ENCODE measurements at places on chromosomes 6 and 20. TPM values are rescaled to one million over a fixed set of nuclear protein-coding genes. Genes with fewer than 3 reads are reported as not detected.
A peak's percentile ranks its signal among the peaks of the same experiment; 100 is the strongest.

FNDC11 gene
- 0.54 TPM for total RNA-seq

CGA gene
- total RNA-seq = not detected

ALDH5A1 gene
- total RNA-seq = 23.1 TPM

DNA sequence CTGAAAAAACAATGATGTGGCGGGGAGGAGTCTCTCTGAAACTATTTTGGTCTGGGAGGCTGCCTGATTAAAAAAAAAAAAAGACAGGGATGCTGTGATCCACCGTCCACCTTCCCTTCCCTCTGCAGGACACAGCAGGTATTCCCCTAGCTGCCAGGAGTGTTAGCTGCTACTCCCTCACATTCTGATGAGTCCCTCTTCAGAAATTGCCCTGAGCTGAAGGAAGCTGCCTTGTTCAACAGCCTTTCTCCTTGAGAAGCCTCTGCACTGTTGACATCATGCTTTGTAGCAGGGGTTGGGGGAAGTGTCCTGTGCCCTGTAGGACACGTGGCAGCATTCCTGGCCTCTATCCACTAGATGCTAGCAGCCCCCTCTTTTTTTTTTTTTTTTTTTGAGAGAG is 71.7 kb upstream of the ZMYND8 start:
- no peak for DNase-seq
- H3K27ac ChIP-seq = no peak overlapping the region
- H3K4me1 ChIP-seq = no peaks in the 10 kb centered on the region

GRCh38 chr6:30391240-30391639 is 46.3 kb downstream of the RPP21 start:
- no peak overlapping the region for H3K27ac ChIP-seq
- DNase-seq = no peak
- H3K4me1 ChIP-seq = no peaks in the 10 kb centered on the region

DNA sequence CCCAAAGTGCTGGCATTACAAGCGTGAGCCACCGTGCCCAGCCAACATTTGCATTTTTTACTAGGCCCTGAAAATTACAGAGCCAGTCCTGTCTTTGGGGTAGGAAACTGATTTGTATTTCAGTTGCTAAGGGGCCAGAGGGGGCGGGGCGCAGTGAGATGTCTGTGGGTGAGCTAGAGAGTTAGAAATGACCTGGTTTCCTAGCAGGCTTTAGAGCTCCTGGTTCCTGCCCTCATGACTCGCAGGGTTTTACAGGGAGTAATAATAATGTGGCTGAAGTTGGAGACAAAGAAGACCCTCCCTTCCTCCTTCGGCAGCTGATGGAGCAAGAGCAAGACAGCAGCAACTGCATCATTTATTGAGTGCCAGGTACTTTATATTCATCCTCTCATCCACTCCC is 131.5 kb downstream of the TFAP2C start:
- H3K27me3 ChIP-seq = peaks cover under 1% of the 10 kb centered on the region
- H3K27ac ChIP-seq = no peak overlapping the region
- no peak overlapping the region for H3K4me3 ChIP-seq
- no peaks in the 10 kb centered on the region for H3K4me1 ChIP-seq

DNA sequence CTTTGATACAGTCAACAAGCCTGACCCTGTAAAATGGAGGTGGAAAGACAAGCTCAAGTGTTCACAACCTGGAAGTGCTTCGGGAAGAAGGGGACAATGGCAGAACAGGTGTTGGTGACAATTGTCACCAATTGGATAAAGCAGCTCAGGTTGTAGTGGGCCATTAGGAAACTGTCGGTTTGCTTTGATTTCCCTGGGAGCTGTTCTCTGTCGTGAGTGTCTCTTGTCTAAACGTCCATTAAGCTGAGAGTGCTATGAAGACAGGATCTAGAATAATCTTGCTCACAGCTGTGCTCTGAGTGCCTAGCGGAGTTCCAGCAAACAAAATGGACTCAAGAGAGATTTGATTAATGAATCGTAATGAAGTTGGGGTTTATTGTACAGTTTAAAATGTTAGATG is 15.0 kb downstream of the CCR6 start:
- DNase-seq = no peak
- no peak overlapping the region for H3K27ac ChIP-seq
- no peaks in the 10 kb centered on the region for H3K4me1 ChIP-seq

GRCh38 chr20:11849270-11849915 is 68.3 kb upstream of the BTBD3 start:
- no peaks in the 10 kb centered on the region for H3K27me3 ChIP-seq
- H3K27ac ChIP-seq = no peak overlapping the region
- H3K4me1 ChIP-seq = peaks cover 4% of the 10 kb centered on the region

DNA sequence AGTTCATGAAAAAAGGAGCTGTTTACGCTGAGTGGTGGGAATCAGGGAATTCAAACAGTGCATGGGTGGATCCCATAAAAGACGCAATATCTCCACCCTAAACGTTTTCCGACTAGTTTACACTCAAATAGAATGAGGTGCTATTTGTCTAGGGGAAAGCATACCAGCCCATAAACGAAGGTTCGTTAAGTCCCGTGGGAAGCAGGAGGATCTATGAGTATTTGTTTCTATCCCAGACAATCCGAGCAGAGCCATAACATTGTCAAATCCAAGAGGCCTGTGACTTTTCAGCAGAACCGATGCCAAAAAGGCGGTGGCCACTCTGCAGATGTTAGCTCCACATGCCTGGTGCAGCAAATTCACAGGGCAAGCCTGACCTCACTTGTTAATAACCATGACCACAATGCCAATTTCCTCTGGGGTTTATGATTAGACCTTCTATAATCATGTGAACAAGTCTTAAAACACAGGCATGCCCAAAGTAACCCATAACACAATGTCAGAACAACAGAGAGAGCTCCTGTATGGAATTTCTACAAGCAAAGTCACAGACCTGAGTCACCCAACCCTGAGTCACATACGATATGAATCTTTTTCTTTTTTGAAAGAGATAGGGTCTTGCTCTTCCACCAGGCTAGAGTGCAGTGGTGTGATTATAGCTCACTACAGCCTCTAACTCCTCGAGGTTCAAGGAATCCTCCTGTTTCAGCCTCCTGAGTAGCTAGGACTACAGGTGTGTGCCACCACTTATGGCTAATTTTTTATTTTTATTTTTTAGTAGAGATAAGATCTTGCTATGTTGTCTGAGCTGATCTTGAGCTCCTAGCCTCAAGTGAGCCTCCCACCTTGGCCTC is 123.3 kb downstream of the KIF13A start:
- peak overlapping the region; percentile 85 for H3K27ac ChIP-seq
- no peaks in the 10 kb centered on the region for H3K27me3 ChIP-seq
- H3K36me3 ChIP-seq = no peaks in the 10 kb centered on the region
- no peak overlapping the region for H3K4me3 ChIP-seq
- peak; percentile 34 for DNase-seq

DNA sequence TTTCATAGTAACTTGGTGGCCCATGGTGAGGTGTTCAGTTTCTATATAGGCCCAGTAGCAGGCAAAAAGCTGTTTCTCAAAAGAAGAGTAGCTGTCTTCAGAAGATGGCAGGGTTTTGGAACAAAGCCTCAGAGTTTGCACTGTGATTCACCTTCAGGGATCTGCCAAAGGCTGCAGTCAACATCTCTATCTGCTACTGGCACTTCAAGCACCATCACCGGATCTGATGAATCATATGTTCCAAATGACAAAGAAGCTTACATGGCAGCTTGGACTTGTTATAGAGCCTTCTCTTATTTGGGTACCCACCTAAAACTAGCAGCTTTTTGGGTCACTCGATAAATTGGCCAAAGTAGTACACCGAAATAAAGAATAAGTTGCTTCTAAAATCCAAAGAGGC is 39.5 kb downstream of the PKIB start:
- H3K36me3 ChIP-seq = no peaks in the 10 kb centered on the region
- no peak overlapping the region for H3K4me3 ChIP-seq
- no peak for DNase-seq
- H3K27ac ChIP-seq = no peak overlapping the region
- no peaks in the 10 kb centered on the region for H3K4me1 ChIP-seq
- H3K27me3 ChIP-seq = no peaks in the 10 kb centered on the region

DNA sequence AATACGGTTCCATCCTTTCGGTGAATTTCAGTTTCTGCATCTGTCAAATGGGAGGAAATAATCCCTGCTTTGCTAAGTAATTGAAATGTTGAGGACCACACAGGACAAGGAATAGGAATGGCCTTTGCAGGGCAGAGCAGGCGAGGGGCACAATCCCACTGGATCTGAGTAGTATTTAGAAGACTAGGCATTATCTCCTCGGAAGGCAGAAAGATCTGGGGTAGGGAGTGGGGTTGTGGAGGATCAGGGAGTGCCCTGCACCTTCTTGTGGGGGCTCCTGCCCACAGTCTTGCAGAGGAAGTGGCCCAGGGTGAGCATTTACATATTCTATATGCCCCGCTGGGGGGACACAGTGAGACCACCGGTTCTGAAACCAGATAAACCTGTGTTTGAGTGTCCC is 87.1 kb upstream of the SIRPA start:
- DNase-seq = no peak
- H3K4me1 ChIP-seq = peaks cover 14% of the 10 kb centered on the region
- no peaks in the 10 kb centered on the region for H3K27me3 ChIP-seq
- no peaks in the 10 kb centered on the region for H3K36me3 ChIP-seq
- no peak overlapping the region for H3K27ac ChIP-seq
- no peak overlapping the region for H3K4me3 ChIP-seq

DNA sequence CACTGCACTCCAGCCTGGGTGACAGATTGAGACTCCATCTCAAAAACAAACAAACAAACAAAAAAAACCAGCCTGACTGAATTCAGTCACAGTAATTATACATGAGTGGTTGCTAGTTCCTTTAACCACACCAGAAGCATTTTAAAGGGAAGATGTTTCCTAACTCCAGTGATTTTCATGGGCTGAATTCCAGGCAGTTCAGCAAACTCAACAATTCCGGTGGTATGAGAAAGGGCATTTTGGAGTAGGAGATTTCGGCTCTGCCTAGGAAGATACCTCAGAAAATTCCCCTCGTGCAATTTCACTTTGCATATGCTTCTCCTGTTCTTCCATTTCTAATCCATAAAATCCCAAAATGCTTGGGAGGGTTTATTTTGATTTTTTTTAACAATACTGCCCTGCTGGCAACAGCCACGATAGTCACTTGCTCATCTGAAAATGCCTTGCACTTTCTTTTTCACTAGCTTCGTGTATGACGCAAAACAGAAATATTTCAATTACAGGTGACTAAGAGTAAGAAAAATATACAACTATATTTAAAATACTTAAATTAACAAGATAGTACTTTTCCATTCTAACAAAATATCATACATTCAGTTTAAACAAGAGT is 48.3 kb upstream of the IPCEF1 start:
- H3K36me3 ChIP-seq = no peaks in the 10 kb centered on the region
- H3K27me3 ChIP-seq = no peaks in the 10 kb centered on the region
- DNase-seq = no peak
- H3K27ac ChIP-seq = no peak overlapping the region

GRCh38 chr6:38567436-38567835 is 72.3 kb downstream of the BTBD9 start:
- H3K4me3 ChIP-seq = no peak overlapping the region
- H3K4me1 ChIP-seq = peaks cover 13% of the 10 kb centered on the region
- DNase-seq = peak; percentile 78
- H3K27ac ChIP-seq = no peak overlapping the region

GRCh38 chr20:20783450-20783849 is 71.0 kb upstream of the RALGAPA2 start:
- no peak overlapping the region for H3K27ac ChIP-seq
- H3K27me3 ChIP-seq = no peaks in the 10 kb centered on the region
- H3K36me3 ChIP-seq = no peaks in the 10 kb centered on the region

DNA sequence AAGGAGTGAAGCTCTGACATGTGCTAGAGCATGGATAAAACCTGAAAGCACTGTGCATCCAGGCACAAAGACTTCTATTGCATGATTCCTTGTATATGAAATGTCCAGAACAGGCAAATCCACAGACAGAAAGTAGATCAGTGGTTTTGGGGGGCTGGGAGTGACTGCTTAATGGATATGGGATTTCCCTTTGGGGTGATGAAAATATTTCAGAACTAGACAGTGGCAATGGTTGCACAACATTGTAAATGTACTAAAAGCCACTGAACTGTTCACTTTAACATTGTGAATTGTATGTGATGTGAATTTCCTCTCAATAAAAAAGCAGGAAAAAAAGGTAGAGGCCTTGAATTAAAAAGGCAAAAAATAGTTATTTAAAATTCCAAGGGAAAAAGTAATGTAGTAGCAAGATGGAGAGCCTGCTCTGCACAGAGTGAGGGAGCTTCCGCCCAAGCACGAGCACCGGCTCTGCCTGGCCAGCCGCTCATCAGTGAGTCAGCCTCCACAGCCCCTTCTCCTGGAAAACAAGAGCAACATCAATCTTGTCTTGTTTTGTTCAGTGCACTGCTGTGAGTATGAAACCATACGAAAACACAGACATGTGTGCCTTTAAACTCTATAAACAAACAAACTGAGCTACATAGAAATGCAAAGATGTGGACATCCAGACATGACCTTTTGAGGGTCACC is 74.6 kb upstream of the THBS2 start:
- no peaks in the 10 kb centered on the region for H3K27me3 ChIP-seq
- H3K4me1 ChIP-seq = no peaks in the 10 kb centered on the region
- H3K27ac ChIP-seq = no peak overlapping the region
- peak; percentile 69 for DNase-seq
- H3K36me3 ChIP-seq = no peaks in the 10 kb centered on the region
- no peak overlapping the region for H3K4me3 ChIP-seq

GRCh38 chr20:24653306-24653705 is 183.9 kb downstream of the SYNDIG1 start:
- H3K36me3 ChIP-seq = no peaks in the 10 kb centered on the region
- no peak overlapping the region for H3K4me3 ChIP-seq
- no peaks in the 10 kb centered on the region for H3K4me1 ChIP-seq
- H3K27ac ChIP-seq = no peak overlapping the region
- no peak for DNase-seq
- H3K27me3 ChIP-seq = no peaks in the 10 kb centered on the region

Data from adrenal gland (tissue), 19 donors.